ENCODE measurements at places on chromosomes 3 and 15.

DNA sequence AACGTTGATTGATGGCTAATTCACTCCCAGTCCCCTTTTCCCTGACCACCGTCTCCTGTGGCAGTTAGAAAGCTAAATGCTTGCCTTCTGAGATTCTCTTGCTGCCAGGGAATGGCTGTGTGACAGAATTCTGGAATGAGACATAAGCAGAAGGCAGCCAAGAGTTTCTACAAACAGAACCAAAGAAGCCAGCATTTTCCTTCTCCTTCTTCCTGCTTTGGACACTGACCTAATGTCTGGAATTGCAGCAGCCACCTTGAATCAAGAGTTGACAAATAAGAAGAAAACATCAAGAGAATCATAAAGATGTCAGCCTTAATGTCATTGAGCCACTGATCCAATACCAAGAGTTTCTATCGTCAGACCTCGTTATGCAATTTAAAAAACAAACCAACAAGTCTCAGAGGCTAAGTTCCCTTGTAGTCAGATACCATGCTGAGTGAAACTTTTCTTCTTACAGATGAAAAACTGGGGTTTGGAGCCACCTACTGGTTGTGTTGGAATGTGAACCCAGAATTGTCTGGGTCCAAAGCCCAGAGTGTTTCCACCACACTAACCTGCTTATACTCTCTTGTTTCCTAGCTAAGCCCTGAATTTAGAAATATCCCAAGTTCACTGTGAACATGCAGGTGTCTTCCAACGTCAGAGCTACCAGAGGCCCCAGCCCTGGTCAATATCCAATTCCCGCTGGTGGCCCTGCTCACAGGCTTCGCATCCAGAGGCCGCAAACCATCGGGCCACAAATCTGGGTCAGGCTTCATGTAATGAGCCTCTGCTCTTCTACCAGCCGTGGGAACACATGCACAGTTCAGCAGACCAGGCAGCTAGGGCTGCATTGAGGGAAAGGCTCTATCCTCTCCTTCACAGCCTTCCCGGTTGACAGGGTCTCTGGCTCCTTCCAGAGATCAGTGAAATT is 42.5 kb downstream of the MCF2L2 start:
- no peak for DNase-seq

DNA sequence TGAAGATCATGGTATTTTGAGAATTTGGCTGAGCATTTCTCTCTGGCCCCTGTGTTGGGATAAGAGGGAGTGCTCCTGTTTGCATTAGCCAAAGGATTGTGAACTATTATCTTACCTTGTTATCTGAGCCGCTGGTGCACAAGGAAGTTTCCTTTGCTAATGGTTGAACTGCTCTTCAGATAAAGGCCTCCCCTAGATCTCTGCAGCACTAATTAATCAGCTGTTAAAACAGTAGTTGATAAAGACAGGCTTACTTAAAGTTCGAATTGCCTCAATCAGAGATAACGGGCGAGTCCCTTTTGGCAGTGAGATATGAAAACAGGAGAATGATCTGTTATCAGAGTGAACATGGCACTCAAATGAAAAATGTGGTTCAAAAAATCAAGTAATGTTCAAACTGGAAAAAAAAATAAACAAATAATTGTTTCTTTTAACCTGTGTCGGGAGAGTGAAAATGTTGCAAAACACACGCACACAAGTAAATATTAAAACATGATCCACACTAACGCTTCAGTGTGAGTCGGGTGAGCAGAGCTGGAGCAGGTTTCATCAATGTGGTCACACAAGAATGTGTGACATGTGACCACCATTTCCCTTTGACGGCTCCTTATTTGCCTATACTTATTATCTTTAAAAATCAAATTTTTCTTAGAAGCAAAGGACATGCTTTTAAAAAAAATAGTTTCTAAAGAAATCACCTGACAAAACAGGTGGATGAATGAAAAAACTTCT is 469.1 kb downstream of the SOX2 start:
- no peak for DNase-seq

- DNase-seq: no peak
These were observed 685.7 kb downstream of the MCTP2 start for GRCh38 chr15:94917068-94917467.

DNA sequence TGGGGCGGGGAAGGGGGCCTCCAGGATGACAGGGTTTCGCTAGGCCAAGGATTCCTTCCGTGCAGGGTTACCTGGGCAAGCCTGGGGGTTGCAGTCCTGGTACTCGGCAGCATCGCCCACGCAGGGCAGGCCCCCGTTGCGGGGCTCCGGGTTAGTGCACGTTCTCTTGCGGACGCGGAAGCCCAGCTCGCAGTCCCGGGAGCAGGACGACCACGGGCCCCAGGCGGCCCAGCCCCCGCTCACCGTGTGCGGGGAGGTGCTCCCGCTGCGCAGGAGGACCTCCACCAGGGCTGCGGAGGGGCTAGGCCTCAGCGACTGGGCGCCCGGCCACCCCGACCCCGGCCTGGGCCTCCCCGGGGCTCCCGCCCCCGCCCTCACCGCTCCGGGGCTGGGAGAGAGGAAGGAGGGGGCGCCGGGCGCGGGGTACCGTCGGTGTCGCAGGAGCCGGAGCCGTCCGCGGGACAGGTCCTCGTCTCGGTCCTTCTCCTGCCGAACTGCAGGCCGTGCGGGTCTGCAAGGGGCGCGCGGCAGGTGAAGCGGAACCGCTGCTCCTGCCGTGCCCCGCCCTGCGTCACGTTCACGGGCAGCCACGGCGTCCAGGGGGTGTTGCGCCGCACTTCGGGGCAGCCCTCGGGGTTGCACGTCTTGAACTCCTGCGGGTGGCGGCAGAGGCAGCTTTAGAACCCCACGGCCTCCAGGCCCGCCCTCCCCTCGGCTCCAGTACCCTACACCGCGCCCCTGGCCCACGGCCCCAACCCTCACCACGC is 114.6 kb downstream of the SEMA5B start:
- no peak for DNase-seq

DNA sequence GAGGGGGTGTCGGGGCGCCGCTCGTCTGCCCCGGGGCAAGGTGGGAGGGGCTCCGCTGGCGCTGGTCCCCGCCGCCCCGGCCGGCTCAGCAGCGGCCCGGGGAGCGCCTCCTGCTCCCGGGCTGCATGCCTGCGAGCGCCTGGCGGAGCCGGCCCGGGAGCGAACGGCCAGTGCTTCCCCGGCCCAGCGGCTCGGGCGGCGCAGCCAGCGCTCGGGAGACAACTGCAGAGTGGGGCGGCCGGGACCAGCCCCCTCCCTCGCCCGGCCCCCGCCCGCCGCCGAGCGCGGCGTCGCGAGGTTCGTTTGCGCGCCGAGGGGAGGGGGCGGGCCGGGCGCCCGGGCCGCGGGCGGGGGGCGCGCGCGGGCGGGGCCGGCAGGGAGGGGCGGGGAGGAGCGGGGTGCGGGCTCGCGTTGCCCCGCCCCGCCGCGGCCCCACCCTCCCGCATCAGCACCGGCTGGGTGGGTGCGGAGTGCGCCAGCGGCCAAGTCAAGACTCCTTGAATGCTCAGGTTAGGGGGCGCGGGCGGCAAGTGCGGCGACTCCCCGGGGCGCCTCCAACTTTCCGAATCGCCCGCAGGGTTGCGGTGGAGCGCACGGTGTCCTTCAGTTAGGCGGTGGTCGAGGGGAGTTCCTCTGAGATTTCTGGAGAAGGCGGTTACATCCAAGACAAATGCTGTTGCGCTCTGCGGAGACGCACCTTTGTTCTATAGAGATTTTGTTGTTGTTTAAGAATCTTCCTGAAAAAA is at the start of gene RGMA:
TSS of gene RGMA (minus strand) at position 231 of the 746 bp plus-strand sequence. CDS start 279 bp downstream, outside the sequence.
- no peak for DNase-seq

DNA sequence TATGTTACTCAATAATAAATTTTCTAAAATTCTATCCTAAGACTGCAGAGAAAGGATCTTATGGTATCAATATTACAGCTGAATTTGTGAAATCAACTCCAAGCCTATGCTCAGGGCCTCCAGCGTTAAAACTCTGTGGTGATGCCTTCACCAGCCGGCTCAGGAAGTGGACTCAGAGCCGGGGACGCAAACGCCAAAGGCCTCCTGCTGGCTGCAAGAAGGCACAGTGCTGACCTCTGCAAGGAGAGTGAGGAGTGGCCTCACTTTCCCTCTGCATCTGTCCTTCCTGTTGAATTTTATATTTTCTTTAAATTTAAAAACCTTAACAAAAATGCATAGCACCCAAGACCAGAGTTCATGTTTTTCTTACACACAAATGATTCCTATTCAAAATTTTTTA is 48.5 kb downstream of the HERC2 start:
- DNase-seq: no peak

DNA sequence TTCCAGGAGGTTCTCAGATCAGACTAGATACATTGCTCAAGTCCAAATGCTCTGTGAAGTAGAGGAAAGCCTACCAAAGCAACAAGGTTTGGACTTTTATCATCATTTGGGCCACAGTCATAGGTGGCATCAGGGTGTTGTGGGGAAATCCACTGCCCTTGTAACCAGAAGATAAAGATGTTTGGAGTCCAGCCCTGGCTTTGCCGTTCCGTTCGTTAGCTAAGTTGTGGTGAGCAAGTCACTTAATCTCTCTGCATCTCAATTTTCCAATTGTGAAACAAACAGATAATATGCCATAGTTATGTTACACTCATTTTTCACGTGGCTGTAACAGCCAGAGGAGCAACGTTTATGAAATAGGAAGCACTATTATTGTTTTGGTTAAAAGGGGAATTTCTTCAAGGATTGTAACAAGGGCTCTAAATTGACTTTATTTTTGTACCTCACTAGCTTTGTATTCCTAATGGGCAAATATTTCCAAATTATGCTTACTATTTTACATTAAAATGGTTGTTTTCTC is 125.6 kb downstream of the CD47 start:
- no peak for DNase-seq

DNA sequence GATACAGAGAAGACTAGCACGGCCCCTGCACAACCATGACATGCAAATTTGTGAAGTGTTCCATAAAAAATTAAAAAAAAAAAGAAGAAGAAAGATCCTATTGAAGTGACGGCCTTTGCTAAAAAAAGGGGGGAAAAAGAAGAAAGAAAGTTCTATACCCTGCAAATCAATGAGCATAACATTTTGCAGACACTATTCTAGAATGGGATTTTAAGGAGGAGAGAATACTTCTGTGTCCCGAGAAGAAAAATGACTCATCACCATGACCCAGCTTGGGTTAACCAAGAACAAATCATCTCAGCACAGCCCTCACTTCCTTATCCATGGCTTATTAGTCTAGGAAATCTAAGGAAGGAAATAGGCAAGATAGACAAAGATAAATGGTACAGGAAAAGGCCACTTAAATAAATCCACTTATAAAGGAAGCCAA is 7.4 kb upstream of the SH3BP5 start:
- no peak for DNase-seq

DNA sequence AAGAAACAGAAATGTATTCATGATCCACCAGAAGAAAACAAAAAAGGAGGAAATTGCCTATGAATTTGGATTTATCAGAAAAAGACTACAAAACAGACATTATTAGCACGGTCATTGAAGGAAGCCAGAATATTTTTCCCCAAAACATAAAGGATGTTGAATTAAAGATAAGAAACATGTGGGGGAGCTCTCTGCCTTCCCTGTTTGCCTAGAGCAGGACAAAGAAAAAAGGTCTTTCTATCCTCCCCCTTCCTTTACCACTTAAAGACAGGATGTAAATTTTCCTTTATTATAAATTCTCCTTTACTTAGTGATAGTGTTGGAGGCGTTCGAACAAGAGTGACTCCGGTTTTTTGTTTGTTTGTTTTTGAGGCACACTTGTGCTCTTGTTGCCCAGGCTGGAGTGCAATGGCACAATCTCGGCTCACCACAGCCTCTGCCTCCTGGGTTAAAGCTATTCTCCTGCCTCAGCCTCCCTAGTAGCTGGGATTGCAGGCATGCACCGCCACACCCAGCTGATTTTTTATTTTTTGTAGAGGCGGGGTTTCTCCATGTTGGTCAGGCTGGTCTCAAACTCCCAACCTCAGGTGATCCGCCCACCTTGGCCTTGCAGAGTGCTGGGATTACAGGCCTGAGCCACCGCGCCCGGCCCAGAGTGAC is 14.9 kb upstream of the RPN1 start:
- no peak for DNase-seq

GRCh38 chr3:150314248-150315004 is 93.7 kb upstream of the TSC22D2 start:
- DNase-seq: no peak

GRCh38 chr3:923161-923910 is 169.5 kb upstream of the CNTN6 start:
- no peak for DNase-seq

DNA sequence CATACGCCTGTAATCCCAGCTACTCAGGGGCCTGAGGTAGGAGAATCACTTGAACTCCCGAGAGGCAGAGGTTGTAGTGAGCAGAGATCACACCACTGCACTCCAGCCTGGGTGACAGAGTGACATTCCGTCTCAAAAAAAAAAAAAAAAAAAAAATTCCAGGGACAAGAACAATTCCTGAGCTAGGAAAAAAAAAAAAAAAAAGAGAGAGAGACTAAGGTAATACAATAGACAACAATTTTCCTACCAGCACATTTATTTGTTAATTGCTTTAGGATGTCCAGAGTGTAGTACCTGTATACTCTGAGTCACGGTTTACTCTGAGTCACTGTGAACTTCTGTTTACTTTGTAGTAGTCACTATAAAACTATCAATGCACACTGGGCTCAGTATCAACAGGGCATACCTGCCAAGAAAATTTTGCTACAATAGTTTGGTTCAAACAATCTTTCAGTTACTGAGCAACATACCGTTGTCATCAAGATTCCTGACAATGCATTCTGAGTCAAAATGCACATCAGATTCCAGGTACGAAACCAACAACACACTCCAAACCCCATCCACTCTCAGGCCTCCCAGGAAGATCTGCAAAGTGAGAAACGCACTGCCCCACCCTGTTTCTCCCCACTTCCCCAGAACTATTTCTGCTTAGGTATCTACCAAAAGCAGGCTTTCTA is 28.3 kb downstream of the IGF2BP2 start:
- no peak for DNase-seq

DNA sequence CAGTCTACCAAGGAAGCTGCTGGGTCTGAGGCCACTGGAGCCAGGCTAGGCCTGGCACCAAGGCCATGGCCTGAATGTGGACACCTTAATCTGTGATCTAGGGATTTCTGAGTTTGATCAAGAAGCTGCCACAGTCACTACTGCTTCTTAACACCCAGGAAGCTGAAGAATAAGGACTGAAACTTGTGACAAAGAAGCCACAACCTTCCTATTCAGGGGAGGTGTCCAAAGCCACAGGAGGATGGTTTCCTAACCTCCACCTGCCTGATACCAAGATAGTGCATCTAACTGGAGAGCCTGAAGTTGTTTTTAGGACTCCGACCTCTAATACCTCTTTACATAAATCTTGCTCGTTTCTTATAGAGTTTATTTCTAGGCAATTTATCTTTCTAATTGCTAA is 5.5 kb upstream of the ANO10 start:
- DNase-seq: no peak

DNA sequence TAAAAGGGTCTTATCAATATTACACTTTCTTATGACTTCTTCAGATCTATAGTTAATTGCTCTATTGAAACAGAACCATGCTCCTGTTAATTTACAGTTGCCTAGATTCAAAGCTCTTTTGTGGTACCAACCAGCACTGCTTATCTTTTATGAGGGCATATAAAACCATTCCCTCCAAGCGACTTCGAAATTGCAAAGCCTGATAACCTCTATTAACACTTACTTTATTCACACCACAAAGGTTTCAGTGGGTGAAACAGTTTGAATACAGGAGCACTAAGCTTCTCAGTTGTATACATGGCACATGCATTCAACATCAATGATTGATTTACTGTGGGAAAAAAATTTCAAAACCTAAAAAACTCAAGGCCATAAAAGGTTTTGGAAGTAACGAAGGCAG is 74.9 kb upstream of the PPIB start:
- DNase-seq: no peak
